ENCODE measurements at places on chromosomes 2 and 18.

GRCh38 chr2:205964111-205964761 lies 121.7 kb downstream of the INO80D start:
- DNase-seq: no peak

GRCh38 chr2:19911808-19912509 lies 10.2 kb upstream of the TTC32 start:
- no peak for DNase-seq

DNA sequence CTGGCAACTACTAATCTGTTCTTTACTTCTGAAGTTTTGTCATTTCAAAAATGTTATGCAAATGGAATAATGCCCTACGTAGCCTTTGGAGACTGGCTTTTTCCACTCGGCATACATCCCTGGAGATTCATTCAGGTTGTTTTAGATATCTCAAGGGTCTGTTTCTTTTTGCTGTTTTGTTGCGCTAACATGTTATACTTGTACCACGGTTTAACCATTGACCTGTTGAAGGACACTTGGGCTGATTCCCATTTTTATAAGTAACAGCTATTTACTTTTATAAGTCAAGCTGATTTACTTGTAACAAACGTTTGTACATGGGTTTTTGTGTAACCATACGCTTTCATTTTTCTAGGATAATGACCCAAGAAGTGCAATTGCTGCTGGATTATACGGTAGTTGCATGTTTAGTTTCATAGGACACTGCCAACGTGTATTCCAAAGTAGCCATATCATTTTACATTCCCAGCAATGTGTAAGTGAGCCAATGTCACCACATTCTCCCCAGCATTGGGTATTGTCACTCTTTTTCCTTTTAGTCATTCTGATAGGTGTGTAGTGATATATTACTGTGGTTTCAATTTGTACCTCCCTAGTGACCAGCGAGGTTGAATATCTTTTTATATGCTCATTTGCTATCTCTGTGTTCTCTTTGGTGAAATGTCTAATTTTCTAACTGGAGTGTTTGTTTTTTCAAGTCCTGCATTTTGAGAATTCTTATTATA lies 36.5 kb upstream of the STAT4 start:
- no peak for DNase-seq

DNA sequence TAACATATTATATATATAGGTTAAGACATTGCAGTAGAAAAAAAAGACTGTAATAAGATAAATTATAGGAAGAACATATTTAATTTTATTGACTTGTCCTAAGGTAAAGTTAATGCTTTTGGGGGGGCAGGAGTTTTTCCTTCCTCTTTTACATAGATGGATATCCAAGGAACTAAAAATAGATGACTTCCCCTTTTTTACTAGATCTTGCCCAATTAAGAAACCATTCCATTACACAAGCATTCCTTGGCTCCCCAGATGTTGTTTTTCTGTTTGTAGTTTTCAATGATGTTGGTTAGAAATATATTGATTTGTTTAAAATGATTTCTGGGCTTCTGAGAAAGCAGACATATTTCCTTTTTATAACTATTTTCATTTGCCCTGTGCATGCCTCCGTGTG lies 22.4 kb upstream of the PMAIP1 start:
- DNase-seq: no peak

- no peak for DNase-seq
Observed at GRCh38 chr18:14927701-14928100, 179.7 kb downstream of the ANKRD30B start.

DNA sequence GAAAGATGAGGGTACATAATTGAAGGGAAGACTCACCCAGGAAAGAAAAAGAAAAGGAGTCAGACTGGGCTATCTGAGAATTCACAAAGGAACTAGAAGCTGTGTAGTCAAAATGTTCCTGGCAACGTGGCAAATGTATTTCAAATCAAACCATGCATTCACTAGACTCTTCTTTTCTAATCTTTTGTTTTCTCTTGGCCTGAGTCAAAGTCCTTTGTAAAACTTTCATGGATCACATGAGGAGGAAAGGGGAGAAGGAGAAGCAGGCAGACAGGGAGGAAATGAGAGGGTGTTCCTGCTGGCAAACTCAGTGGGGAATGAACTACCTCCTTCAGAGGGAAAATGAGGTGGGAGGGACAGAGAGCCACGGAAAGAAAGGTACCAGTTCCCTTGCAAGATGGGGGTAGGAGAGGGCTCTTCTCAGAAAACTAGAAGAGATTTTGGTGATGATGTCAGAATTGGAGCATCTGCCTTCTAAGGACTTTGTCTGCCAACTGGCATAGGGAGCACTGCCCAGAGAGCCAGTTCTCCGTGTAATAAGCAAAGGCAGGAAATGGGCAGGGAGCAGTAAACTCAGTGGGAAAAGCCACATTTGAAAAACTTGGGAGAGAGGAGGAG lies 51.4 kb downstream of the SLC8A1 start:
- no peak for DNase-seq

DNA sequence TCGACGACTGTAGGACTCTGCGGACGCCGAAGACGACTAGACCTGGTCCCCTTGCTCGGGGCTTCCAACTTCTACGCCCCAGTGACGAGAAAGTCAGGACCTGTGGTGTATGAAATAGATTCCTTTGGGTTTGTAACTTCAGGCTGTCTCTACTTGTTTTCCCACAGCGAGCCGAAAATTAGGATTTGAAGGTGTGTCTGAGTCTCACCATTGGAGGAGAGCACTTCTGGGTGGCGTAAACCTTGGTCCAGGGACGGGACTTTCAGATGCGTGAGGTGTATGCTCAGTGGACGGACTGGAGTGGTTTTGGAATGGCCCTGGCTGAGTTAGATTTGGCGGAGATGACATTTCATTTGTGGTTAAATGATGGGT lies 1.3 kb downstream of the BIRC6 start:
- peak; percentile 13 for DNase-seq

- DNase-seq: no peak
Observed at GRCh38 chr2:159714247-159714930, 2.1 kb downstream of the MARCHF7 start.

GRCh38 chr2:118737684-118738083 lies 109.8 kb downstream of the EN1 start:
- DNase-seq: no peak

GRCh38 chr2:60504049-60504448 lies 49.4 kb downstream of the BCL11A start:
- no peak for DNase-seq

- DNase-seq: no peak
Observed at GRCh38 chr18:48707636-48708296, 168.9 kb downstream of the CTIF start.

- DNase-seq: no peak
Observed at GRCh38 chr2:47297767-47298425, 105.1 kb upstream of the MSH2 start.

GRCh38 chr2:234841321-234842015 lies 110.3 kb upstream of the SH3BP4 start:
- DNase-seq: no peak

- DNase-seq: peak; percentile 8
Observed at GRCh38 chr2:147525819-147526489, 318.9 kb upstream of the ACVR2A start.

DNA sequence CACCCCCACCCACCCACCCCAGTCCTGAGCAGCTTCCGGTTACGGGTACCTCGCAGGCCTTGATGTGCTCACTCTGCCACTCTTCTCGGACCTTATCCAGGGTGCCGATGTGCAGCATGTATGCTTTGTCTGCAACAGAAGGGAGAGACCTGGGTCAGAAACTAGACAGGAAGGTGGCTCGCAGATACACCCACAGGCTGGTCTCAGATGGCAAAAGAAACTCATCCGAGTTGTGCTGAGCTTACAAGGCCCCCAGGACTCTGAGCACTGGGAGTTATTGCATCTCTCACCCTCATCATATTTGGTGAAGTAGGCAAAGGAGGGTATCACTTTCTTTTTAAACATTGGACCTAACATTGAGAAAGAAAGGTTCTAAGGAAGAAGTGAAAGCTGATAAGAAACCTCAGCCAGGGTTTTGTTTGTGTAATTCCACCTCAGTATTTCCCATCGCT lies 30.6 kb upstream of the EPG5 start:
- DNase-seq: peak; percentile 28

GRCh38 chr18:51621864-51622160 lies 424.3 kb upstream of the MEX3C start:
- DNase-seq: no peak

- no peak for DNase-seq
Observed at GRCh38 chr2:42929546-42930024, 137.2 kb upstream of the HAAO start.

- DNase-seq: no peak
Observed at GRCh38 chr2:47437287-47437686, 34.3 kb downstream of the MSH2 start.

GRCh38 chr2:165699946-165700345 lies 94.1 kb downstream of the GALNT3 start:
- no peak for DNase-seq

- no peak for DNase-seq
Observed at GRCh38 chr2:37614061-37614738, 57.2 kb downstream of the CDC42EP3 start.

- no peak for DNase-seq
Observed at GRCh38 chr2:115389024-115389423, 946.6 kb downstream of the DPP10 start.

GRCh38 chr2:190180313-190181122 lies 118.0 kb upstream of the MSTN start:
- DNase-seq: peak; percentile 6

GRCh38 chr2:62743506-62743905 lies 38.0 kb downstream of the EHBP1 start:
- no peak for DNase-seq

DNA sequence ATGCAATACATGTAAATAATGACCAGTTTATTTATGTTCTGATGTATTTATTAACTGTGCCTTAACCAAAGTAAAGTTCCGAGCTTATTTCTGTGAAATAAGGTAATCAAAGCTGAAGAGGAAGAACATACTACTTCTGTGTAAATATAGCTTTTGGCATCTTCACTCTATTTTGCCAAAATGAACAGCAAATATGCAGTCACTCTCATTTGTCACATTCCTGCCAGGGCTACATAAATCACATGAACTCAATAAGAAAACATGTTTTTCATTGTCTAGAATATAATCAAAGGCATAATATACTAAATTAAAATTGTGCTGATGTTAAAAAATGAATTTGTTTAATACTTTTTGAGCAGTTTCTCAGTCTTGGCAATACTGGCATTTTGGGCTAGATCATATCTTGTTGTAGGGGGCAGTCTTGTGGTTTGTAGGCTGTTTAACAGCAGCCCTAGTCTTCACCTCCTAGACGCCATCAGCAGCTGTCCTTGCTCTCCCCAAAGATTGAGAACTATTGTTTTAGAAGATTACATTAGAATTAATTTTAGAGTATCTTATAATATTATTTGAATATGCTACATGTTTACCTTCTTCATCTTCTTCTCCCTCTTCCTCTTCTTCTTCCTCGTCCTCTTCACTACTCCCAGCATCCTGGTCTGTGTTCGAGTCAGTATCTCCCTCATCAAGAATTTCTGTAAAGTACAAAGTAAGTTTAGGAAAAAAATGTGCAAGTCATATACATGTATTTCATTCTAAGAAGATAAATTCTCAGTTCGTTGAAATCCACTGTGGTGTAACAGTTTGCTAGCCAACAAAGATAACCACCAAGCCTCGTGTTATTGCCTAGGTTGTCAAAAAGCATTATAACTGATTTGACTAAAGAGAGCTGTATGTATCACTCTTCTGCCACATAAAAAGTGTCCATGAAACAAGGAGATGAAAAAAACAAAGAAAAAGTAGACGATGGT lies 41.5 kb downstream of the CWC22 start:
- DNase-seq: no peak

DNA sequence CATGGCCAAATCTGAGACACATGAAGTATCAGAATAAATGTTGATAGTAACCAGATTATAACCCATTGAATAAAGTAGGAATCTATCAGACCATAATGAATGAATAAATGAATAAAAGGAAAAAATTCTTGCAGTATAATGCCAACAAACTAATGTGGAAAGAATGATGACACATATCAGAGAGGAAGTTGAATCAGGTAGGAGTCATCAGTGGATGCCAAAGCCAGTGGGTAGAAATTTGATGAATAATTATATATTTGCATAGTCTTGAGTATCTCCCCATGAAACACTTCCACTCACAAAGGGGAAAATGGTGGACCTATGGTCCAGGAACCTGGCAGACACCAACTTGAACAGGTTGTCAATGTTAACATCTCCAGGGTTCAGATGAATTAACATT lies 68.6 kb downstream of the GALNT3 start:
- no peak for DNase-seq

DNA sequence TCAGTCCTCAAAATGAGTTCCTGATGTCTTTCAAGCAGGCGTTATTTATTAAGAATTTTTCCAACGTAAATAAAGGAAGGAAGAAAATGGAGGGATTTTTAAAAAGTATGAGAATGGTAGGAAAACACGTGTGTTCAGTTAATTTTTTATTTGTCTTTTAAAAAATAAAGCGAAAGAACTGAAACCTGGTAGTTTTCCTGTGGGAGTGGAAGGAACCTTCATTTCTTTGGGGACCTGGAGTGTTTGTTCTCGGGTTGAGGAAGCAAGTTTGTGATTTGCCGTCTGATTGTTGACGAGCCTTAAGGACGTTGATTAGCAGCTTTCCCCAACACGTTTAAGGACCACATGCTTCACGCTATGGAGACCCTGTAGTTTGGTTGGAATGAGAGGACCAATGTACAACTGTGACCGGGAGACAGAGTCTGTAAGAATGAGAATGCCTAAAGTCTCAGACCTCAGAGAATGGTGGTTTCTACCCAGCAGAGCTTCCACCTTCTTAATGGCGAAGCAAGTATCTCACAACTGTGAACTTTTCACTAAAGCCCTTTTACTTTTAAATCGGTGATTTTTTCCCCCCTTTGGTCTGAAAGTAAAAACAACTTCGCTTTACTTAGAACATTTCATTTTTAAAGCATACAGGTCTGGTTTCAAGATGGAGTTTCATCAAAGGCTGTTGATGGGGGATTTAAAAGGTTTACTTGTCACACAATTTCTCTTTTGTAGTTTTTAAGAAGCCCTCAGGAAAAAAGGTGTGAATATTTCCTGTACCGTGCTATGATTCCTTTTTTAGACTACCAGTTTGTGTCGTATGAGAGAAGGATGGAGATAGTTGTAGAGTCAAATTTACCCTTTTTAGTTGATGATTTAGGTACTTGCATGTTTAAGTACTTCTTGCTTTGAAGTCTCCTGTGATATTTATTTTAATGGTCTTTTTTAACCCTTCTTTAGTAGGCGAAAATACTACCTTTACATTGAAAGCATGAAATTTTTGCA lies 1.4 kb downstream of the TTC39C start:
- no peak for DNase-seq

DNA sequence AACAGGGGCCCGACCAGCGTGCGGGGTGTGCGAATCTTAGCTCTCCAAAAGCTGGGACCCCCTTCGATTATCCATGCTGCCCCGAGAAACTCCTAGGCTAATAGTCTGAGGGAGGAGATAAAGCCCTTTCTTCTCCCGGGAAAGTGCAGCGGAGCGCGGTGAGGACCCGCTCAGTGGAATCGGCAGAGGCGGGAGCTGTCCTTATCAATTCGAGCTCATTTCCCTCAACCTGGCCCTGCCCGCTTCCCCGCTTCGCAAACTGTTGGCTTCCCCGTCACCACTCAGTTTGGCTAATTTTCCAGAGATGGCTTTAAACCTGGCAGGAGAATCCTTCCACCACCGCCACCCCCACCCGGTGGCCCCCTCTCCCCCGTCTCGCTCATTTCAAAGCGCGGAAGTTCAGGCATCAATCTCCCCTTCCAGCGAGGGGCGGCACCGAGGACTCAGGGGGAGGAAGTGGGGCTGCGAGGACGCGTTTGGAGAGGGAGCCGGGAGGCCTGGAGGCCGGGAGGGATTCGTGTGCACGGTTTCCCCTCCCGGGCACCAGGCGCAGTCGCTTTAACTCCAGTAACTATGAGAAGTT lies 1.6 kb downstream of the KLHL14 start:
- DNase-seq: no peak

- no peak for DNase-seq
Observed at GRCh38 chr2:23967846-23968245, 27.6 kb downstream of the UBXN2A start.

- DNase-seq: no peak
Observed at GRCh38 chr2:157894694-157895435, 18.7 kb upstream of the ACVR1 start.
